ENCODE measurements at places on chromosomes 3 and 15.
A peak's percentile ranks its signal among the peaks of the same experiment; 100 is the strongest.

DNA sequence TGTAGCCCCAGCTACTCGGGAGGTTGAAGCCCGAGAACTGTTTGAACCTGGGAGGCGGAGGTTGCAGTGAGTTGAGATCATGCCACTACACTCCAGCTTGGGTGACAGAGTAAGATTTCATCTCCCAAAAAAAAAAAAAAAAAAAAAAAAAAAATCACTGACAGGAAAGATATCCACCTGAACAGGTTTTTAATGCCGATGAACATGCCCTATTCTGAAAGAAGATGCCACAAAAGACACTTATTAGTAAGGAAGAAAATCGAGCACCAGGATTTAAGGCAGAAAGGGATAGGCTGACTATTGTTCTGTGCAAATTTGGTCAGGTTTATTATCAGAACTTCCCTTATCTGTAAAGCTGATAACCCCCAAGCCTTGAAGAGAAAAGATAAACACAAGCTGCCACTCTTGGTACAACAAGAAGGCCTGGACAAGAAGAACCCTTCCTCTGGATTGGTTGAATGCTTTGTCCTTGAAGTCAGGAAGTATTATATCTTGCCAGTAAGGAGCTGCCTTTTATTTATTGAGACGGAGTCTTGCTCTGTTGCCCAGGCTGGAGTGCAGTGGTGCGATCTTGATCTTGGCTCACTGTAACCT, 2.7 kb upstream of the PARP16 start:
- DNase-seq = no peak

DNA sequence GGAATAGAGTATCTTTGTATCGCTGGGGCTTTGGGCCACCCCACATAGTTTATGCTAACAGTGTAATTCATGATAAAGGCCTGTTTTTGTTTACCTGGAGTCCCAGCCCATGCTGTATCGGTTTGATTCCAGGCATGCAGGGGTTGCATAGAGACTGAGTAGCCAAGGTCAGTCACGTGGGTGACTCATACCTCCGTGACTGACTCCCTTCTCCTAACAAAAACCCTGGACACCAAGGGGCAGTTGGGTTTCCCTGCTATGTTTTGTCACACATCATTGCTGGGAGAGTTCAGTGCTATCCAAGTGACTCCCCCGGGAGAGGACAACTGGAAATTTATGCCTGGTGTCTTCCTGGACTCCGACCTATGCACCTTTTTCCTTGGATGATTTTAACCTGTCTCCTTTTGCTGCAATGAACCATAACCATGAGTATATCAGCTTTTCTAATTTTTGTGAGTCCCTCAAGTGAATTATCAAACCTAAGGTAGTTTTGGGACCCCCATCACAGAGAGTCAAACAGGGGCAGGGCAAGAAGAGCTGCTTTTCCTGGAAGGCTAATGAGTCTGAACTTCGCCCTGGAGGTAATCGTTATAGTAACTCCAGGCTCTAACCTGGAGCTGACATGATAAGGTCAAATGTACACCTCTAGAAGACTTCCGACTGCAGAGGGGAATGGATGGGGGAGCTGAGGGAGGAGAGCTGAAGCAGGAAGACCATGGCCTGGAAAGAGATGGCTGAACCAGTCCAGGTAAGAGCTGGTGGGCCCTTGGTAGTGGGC, 57.0 kb downstream of the SRGAP3 start:
- DNase-seq = no peak

DNA sequence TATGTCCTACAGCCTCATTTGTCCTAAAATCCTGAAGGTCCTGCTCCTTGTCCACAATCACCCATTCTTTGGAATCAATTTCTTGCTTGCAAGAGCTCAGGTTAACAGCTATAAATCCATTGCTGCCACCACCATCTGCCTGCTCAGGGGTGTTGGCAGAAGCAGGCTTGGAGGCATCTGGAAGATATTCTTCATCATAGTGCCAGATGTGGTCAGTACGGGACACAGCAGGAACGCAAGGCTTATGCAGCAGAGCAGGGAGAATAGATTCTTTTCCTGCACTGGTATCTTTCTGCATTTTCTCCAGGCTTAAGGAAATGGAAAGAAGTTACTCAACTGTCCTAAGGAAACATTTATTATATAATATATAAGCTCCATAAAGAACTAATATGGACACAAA, 38.5 kb upstream of the CDAN1 start:
- no peak for DNase-seq

GRCh38 chr15:58260205-58260724, 122.1 kb downstream of the AQP9 start:
- peak; percentile 73 for DNase-seq

DNA sequence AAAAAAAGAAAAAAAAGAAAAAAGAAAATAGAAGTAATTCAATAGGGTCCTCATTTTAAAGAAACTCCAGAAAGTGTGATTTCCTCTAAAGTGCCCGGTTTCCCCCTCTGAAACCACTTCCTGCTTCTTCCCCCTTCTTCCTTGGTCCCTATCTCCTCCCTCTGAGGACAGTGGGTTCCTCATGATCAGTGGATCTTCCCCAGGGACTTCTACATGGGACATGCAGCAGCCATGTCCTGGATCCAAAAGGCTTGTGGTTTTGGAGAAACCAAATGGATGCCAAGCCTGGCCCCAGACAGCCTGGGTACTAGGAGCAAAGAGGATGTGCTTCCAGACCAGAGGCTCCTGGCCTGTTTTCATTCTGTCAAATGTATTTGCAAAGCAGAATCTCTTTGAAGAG, 26.6 kb upstream of the SMAD6 start:
- no peak for DNase-seq

DNA sequence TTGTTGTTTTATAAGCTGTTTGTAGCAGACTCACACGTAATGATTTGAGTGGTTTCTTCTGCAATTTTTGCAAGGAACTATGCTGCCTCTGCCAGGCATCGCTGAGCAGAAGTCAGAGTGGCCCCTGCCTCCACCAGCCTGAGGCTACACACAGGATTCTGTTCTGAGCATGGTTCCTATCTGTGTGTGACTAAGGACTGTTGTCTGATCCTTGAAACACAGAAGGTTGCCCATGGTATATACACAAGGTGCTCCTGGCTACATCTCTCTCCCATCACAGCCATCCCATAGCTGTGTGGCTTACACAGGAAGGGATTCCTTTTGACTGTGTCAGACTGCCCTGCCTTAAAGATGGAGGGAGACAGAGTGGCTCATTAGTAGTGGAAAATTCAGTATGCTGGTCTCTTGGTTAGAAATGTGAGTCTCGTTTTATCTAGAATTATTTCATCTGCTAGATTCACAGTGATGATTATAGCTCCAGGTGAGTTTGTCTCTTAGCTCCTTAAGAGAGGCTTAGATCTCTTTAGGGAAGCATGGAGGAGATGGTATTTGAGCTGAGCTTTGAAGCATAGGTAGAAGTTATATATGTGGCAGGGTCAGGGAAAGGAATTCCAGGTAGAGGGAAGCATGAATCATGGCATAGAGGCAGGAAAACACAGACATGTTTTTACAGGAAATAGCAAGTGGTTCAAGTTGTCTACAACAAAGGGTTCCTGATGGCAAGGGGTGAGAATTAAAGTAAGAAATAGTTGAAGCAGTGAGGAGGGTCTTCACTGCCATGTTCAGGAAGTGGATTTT, 37.5 kb downstream of the SNAPC5 start:
- no peak for DNase-seq

GRCh38 chr3:119653876-119654275, 6.5 kb downstream of the POPDC2 start:
- DNase-seq = no peak

- DNase-seq = peak; percentile 22
These were observed 112.2 kb upstream of the FAN1 start for GRCh38 chr15:30791239-30792175.
